ENCODE measurements at places on chromosomes 6 and 20. TPM values are rescaled to one million over a fixed set of nuclear protein-coding genes. Genes with fewer than 3 reads are reported as not detected.

DNAH8 gene
- not detected for total RNA-seq

DNA sequence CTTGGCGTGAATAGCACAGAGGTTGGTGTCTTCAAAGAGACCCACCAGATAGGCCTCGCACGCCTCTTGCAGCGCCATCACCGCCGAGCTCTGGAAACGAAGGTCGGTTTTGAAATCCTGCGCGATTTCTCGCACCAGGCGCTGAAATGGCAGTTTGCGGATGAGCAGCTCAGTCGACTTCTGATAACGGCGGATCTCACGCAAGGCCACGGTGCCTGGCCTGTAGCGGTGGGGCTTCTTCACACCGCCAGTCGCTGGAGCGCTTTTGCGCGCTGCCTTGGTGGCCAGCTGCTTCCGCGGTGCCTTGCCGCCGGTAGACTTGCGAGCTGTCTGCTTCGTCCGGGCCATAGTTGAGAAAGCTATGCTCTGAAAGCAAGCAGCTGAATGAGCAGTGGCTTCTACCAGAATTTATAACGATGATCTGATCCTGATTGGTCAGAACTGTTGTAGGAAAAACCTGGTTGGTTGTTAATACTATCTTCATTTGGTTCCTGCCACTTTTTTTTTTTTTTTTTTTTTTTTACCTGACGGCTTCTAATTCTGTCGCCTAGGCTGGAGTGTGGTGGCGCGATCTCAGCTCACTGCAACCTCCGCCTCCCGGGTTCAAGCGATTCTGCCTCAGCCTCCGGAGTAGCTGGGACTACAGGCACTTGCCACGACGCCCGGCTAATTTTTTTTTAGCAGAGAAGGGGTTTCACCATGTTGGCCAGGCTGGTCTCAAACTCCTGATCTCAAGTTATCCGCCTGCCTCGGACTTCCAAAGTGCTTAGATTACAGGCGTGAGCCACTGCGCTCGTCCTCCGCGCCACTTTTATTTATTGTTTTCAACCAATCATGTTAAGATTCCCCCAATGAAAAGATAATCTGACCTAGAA is 21.5 kb downstream of the OR2B2 start:
- DNase-seq, result no peak

- peak; percentile 33 for DNase-seq
These were observed 22.0 kb upstream of the MAS1L start for GRCh38 chr6:29509711-29510110.

GRCh38 chr6:2768696-2769095 is 3.5 kb downstream of the WRNIP1 start:
- no peak for DNase-seq

DNA sequence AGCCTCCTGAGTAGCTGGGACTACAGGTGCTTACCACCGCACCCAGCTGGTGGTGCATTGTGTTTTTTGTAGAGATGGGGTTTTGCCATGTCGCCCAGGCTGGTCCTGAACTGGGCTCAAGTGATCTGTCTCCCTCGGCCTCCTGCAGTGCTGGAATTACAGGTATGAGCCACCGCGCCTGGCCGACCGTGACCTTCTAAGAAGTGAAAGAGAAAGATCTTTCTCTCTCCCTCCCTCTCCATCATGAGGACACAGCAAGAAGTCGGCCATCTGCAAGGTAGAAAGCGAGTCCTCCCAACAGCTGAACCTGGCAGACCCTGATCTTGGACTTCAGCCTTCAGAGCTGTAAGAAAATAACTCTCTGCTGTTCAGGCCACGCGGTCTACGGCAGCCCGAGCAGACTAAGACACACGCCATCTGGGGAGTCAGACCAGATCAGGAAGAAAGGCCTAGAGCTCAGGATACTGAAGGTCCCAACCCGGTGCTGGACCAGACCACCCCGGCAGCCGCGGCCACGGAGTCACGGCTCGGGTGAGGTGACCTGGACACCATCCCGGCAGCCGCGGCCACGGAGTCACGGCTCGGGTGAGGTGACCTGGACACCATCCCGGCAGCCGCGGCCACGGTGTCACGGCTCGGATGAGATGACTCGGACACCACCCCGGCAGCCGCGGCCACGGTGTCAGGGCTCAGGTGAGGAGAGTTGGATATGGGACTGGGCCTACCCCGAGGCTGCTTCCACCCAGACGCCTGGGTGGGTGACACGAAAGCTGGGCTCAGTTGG is 9.6 kb downstream of the GMEB2 start:
- DNase-seq, result no peak

Data from mesenteric fat pad (tissue), 1 donor.